Stimulated activated CD4-positive, alpha-beta T cell treated with anti-CD3 and anti-CD28 coated beads, Interleukin-12 subunit alpha, Interleukin-12 subunit beta, amount 100 ng/mL, for 48 hours (primary cell): ENCODE measurements at places on chromosomes 3 and 15.

GRCh38 chr15:90603893-90604292 lies 74.2 kb downstream of the CRTC3 start:
- DNase-seq: peak; percentile 12

- no peak for DNase-seq
These were observed 86.4 kb downstream of the TIGIT start for GRCh38 chr3:114380233-114380651.

- no peak for DNase-seq
These were observed 878 bp upstream of the RAD51 start for GRCh38 chr15:40693904-40694687.

- DNase-seq: no peak
These were observed 24.0 kb upstream of the LIPC start for GRCh38 chr15:58407778-58408177.

DNA sequence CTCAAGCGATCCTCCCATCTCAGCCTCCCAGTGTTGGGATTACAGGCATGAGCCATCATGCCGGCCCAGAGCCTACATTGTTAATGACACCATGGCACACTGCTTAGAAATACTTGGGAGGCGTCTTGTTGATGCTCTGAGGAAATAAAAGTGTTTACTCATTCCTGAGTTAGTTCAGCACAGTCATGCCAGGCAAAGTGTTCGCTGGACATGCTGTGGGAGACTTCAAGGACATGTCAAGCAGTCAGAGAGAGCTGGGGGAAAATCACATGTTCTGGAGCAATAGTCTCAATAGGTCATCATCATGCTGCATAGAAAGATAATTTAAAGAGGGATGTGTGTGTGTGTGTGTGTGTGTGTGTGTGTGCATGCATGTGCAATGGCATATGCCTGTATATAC lies 37.5 kb downstream of the TTC23 start:
- DNase-seq: no peak

DNA sequence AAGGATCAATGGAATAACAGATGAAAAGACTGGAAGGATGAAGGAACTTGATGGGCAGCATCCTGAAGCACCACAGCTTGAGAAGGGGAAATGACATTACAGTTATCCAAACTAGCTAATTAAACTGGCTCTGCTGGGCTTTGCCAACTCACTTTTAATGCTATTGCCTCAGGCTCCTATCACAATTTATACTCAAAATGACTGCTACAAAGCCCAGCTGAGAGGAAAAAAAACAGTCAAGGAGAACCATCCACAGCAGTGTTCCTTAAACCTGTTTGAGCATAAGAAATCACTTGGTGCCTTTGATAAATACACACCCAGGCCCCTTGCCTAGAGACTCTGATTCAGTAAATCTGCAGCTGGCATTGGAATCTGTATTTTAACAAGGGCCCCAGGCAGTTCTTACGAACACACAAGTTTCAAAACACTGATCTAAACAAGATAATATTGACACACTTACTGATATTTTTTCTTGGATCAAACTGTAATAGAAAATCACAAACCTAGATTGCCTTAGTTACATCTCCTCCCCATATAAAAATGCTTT lies 85.8 kb downstream of the MB21D2 start:
- DNase-seq: no peak

DNA sequence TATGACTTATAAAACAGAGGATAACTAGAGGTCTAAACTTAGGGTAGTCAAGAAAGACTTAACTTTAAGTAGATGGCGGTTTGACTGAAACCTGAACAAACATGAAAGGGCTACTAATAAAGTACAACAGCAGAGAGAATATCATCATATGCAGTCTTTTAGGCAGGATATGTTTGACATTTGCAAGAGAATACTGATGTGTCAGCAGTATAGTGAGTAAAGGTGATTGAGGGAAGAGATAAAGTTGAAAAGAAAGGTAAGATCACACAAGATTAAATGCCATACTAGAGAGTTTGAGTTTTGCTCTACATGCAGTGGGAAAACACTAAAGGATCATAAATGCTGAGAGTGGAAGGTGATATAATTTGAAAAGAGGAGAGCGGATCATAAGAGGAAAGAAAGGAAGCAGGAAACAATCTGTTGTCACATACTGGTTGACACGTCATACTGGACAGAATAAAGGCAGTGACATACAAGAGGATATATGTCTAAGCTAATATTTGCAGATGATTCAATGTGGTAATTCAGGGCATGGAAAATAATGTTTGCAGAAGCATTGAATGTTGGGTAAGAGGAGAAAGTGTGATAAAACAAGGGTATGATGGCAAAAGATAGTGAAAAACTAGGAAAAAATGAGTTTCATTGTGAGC lies 223.0 kb downstream of the EPHA6 start:
- DNase-seq: no peak

- DNase-seq: no peak
These were observed 673.7 kb downstream of the DIPK2A start for GRCh38 chr3:144645300-144645699.

GRCh38 chr3:188900421-188900951 lies 271.3 kb upstream of the TPRG1 start:
- no peak for DNase-seq

DNA sequence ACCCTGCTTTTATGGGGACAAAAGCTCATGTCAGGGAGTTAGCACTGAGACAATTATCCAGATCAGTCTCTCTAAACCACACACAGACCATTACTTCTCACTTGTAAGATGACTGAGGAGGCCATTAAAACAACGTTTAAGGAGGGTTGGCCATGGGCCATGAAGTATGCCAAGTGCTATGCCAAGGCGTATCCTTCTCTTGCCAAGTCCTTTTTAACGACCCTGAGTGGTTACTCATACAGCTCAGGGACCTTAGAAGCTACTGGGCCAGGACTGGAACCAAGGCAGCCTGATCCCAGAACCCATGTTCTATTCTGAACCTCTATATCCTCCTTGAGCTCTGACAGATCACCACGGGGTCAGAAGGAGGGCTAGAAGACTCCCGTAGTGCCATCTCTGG lies 50.0 kb downstream of the NMNAT3 start:
- DNase-seq: no peak

GRCh38 chr15:25408428-25408827 lies 30.4 kb downstream of the UBE3A start:
- no peak for DNase-seq

DNA sequence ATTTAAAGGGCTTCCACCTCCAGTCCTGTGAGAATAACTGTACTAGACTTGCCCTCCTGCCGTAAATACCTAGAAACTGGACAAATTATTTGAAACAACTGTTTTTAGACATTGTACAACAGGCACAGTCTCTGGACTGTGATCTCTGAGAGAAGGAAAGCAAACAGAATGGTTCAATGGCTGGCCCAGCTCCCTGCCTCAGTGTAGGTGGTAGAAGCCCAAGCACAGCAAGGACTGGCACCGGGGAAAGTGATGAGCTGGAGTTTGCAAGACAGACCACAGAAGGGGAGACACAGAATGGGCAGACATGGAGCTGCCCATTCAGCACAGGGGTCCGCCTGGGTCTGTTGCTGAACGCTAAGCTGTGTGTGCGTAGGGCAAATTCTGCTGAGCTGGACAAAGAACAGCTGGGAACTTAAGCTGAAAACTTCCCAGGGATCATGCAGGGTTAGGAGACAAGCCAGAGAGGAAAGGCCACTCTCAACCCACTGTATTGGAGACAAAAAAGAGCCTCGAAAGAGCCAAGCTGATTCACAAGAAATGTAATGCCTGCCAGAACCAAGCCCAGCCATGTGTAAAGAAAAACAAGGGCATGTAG lies 52.6 kb upstream of the SEC61A1 start:
- no peak for DNase-seq

- no peak for DNase-seq
These were observed 302.9 kb downstream of the TLE3 start for GRCh38 chr15:69794645-69795469.

GRCh38 chr15:67085237-67085817 lies 19.9 kb downstream of the SMAD3 start:
- DNase-seq: no peak

- DNase-seq: no peak
These were observed 278.8 kb downstream of the FOXP1 start for GRCh38 chr3:71304684-71305083.

DNA sequence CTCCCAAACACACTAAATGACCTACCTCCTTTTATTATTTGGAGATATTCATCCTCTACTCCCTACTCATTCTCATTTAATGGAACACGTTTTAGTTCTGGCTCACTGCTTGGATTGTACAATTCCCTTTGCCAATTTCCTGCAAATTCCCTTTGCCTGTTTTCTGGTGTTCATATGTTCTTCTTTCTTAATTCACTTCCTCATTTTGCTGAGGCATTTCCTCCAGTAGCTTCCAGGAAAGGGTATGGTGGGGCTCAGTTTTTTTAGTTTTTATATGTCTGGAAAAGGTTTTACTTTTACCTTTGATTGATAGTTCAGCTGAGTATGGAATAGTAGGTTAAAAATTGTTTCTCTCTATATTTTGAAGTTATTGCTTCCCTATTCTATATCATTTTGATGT lies 143.6 kb upstream of the GOLIM4 start:
- DNase-seq: no peak

- DNase-seq: no peak
These were observed 205.9 kb downstream of the MBNL1 start for GRCh38 chr3:152474585-152474984.

DNA sequence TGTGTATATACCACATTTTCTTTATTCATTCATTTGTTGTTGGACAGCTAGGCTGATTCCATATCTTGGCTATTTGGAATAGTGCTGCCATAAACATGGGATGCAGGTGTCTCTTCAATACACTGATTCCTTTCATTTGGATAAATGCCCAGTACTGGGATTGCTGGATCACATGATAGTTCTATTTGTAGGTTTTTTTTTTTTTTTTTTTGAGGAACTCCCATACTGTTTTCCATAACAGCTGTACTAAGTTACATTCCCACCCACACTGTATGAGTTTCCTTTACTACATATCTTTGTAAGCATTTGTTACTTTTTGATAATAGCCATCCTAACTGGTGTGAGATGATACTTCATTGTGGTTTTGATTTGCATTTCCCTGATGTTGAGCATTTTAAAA lies 437.7 kb downstream of the DIPK2A start:
- DNase-seq: no peak

DNA sequence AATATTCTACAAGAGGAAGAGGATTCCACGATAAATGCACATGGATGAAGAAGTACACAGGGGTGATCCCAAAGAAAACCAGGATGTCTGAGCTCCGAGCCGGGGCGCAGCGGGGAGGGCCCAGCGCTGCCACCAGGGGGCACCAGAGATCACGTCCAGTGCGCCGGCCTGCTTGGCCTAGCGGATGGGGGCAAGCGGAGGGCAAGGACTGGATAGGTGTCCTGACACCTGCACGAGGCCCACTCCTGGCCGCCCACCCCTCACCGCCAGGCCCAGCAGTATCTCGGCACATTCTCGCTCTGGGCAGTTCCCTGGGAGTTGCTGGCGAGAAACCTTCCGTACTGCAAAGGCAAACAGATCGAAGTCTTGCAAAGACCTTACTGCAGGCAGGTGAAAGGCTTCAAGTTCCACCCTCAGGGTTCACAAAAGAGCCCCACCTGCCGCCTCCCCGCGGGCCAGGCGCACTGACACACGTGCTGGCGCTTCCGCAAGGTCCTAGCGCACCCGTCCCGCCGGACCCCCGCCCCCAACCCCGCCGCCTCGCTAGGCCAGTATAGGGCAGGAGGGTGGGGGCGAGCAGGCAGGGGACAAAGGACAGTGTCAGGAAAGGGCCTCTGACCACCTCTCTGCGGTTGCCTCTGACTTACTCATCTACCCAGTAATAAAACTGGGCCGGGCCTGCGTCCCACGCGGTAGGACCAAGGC lies 3.3 kb downstream of the ANKRD63 start:
- peak; percentile 28 for DNase-seq

DNA sequence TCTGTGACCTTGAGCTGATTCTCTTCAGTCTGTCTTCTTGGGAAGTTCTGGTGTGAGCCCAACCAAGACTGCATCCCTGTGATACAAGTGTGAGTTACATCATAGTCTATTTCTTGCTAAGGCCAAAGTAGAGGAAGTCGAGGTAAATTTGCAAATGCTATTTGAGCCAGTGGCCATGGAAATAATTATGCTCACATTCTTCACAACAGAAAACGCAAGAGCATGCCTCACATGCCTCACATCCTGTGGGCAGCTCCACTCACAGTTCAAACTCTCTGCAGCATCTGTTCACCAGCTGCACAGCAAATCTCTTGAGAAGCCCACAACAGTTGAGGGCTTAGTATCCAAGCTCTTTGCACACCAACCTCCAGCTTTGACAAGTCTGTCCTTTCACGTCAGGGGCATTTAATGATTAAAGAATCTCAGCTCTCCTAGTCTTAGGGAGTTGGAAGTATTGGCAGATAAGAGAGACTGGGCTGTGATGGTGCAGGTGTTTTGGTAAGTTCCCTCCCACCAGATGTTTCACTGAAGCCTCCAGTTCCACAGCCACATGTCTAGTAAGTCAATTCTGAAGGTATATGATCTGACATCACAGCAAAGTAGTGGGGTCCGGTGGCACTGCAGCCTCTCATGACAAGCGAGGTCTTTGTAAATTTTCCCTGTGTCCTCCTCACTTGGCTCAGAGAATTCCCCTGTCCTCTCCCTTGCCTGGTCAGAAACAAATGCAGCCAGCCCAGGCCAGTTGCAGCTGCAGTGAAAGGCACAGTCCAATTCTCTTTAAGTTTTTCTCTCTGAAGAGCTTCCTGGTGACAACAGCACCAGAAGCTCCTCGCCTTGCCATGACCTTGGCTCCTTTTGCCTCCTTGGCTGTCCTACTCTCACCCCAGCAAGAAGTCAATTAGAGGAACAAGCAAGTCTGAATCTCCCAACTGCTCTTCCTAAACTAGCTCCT lies 166.1 kb downstream of the SSR3 start:
- DNase-seq: no peak

GRCh38 chr15:26689462-26689861 lies 83.4 kb downstream of the GABRB3 start:
- DNase-seq: no peak

DNA sequence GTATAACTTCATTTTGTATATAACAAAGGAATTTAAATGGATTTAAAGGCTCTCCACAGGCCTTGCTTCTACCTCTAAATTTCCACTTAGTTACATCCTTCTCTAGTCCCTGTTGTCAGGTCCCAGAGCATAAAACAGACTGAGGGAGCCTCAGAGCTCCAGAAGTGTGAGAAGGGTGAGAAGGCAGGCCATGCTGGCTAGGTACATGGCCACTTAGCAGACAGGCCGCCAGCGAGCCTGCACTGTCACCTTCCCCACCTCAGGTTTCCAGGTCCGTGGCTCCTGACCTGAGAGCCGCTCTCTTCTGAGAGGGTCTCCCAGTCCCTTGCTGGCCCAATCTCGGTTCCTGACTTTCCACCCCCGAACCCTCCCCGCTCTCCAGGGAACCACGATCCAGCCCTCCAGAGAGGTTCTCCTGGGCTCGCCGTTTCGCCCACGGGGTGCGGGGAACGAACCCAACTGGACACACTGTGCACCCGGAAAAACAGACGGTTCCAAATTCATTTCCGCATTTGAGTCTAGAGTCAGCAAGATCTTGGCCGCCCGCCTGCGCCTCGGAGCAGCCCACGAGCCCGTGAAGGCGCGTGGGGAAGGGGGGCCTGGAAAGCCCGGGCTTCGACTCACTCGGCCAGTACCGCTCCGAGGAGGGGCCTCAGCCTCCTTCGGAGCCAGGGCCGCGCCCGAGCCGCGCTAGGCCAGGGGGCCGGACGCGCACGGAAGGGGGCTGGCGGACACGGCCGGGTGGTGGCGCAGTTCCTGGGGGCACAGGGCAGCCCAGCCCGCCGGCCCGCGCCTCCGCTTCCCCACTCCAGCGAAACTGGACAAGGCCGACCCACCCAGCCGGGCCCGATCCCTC lies 16.7 kb upstream of the SOX2 start:
- DNase-seq: no peak

- DNase-seq: no peak
These were observed 16.9 kb downstream of the VPS18 start for GRCh38 chr15:40911141-40911540.
